Thoracic aorta (tissue), 2 donors: ENCODE measurements at places on chromosomes 13 and 19. TPM values are rescaled to one million over a fixed set of nuclear protein-coding genes. Genes with fewer than 3 reads are reported as not detected.

The OR7A5 gene
- total RNA-seq, result not detected

The NLRP11 gene
- total RNA-seq, result not detected

The URAD gene
- total RNA-seq, result not detected

The ZNF571 gene
- 3.0 TPM for total RNA-seq

The JAK3 gene
- 35.8 TPM for total RNA-seq

The PRTN3 gene
- not detected for total RNA-seq

The RASGRP4 gene
- 16.9 TPM for total RNA-seq

The HSPH1 gene
- total RNA-seq, result 21.4 TPM

The TYROBP gene
- total RNA-seq, result 155 TPM

The PPP1R15A gene
- 108 TPM for total RNA-seq

The IFI30 gene
- total RNA-seq, result 72.3 TPM

The CEACAM5 gene
- not detected for total RNA-seq

The NOP53 gene
- total RNA-seq, result 189 TPM

The CEACAM20 gene
- not detected for total RNA-seq

The NLRP9 gene
- total RNA-seq, result not detected

The PNMA8C gene
- total RNA-seq, result 1.2 TPM

The EXOC3L2 gene
- total RNA-seq, result 2.4 TPM

The GAPDHS gene
- total RNA-seq, result not detected

The OR7C1 gene
- not detected for total RNA-seq

The ZNF649 gene
- total RNA-seq, result 6.6 TPM

The PSG11 gene
- not detected for total RNA-seq

The LILRB5 gene
- total RNA-seq, result 60.4 TPM

The ACP5 gene
- 14.6 TPM for total RNA-seq

The CERS1 gene
- total RNA-seq, result 1.1 TPM

The KCNN1 gene
- total RNA-seq, result not detected

The CEACAM8 gene
- not detected for total RNA-seq

The TEX29 gene
- not detected for total RNA-seq

The KANK3 gene
- total RNA-seq, result 13.0 TPM

The LAIR1 gene
- total RNA-seq, result 31.2 TPM

The ZNF575 gene
- total RNA-seq, result 1.6 TPM

The GDF15 gene
- 2.3 TPM for total RNA-seq

The ZSWIM9 gene
- 9.3 TPM for total RNA-seq
